Astrocyte (in vitro differentiated cells and primary cell): ENCODE measurements at places on chromosomes 5 and 9. TPM values are rescaled to one million over a fixed set of nuclear protein-coding genes. Genes with fewer than 3 reads are reported as not detected.

Gene COL27A1
- total RNA-seq: 27.6 and 31.2 TPM in 2 replicates

Gene FOXB2
- total RNA-seq: not detected in 2 replicates

Gene WDR31
- total RNA-seq: 1.6 and 2.1 TPM in 2 replicates

Gene GRM6
- not detected in 2 replicates for total RNA-seq

- no peak for DNase-seq
Measured at GRCh38 chr5:180168758-180169157, 40.3 kb downstream of the RASGEF1C start.

GRCh38 chr9:131918481-131918880 is 161.2 kb downstream of the MED27 start:
- no peaks in the 10 kb centered on the region for H3K36me3 ChIP-seq
- H3K4me3 ChIP-seq: no peak overlapping the region
- peaks cover 14% of the 10 kb centered on the region for H3K4me1 ChIP-seq
- H3K27ac ChIP-seq: no peak overlapping the region
- H3K27me3 ChIP-seq: no peaks in the 10 kb centered on the region

GRCh38 chr5:14364576-14365472 is 216.8 kb upstream of the OTULINL start:
- DNase-seq: no peak
- no peak overlapping the region for H3K4me3 ChIP-seq
- peaks cover 4% of the 10 kb centered on the region for H3K4me1 ChIP-seq
- H3K36me3 ChIP-seq: peaks cover 95% of the 10 kb centered on the region
- H3K27ac ChIP-seq: no peak overlapping the region

DNA sequence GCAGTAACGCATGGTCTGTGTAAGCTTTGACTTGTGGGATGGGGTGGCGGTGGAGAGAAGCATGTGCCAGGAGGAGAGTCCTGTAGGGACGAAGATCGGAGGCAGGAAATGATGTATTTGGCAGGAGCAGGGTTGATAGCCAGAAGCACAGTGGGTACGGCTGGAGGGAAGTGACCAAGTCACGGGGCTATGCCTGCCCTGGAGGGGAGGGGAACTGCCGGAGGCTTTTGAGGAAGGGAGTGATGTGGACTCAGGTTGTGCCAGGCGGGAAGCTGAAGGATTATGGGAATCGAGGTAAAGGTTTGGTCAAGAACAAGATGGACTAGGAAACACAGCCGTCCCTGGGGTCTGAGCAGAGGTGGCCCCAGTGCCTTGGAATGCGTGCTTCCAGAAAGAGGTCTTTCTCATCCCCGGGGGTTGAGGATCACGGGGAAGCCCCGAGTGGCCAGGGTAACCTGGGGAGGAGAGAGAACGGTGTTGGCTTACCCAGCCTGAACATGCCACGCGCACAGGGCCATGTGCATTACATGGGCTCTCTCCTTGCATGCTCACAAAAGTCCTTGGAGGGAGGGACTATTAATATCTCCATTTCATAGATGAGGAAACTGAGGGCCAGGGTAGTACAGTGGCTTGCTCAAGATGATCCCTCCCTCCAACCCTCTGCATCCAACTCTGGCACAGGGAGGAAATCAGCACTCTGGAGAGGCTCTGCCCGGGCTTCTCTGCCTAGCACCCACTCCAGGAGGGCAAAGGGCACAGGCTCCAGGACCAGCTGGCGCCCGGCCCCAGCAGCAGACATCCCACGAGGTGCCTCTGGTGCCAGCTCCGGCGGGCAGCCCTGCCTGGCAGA is 253.8 kb downstream of the PBX3 start:
- H3K4me3 ChIP-seq: no peak overlapping the region
- peaks cover 2% of the 10 kb centered on the region for H3K27me3 ChIP-seq
- DNase-seq: no peak
- no peak overlapping the region for H3K27ac ChIP-seq
- H3K36me3 ChIP-seq: no peaks in the 10 kb centered on the region

DNA sequence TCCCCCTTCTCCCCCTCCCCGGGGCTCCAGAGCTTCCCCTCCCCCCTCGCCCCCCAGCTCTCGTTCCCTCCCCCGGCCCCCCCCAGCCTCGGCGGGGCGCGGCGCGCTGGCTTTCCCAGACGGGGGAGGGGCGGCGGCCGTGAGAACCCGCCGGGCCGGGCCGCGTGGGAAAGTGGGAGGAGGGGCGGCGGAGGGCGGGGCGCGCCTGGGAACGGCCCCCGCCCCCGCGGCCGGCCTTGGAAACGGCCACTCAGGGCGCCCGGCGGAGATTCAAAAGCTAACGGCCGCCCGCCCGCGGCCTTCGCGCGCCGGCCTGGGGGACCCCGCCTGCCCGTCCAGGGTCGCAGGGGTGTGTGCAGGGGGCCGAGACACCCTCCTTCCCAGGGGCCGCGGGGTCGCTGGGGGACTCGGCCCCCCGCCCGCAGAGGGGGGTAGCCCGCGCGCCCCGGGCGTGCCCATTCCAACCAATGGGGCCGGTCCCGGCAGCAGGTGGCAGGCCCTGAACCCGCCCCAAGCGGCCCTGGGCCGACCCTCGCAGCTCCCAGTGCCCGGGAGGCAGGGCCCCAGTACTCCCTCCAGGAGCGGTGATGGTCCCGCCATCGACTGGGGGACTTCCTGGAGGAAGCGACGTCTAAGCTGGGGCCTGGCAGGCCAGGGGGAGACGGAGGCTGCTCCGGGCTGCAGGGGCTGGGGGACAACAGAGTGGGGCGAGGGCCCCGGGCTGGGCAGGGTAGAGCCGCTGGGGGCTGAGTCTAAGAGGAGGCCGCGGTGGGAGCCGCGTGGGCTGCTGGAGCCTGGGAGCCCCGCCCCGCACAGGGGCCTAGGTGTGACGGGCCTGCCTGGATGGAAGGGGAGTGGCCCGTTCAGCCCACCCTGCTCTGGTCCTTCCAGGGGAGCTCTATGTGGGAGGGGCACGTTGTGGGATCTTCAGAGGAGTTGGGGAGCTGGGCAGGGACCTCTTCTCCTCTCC is 14.2 kb upstream of the NRARP start:
- H3K27ac ChIP-seq: no peak overlapping the region
- H3K4me3 ChIP-seq: no peak overlapping the region
- no peak for DNase-seq
- peaks cover 7% of the 10 kb centered on the region for H3K4me1 ChIP-seq
- no peaks in the 10 kb centered on the region for H3K36me3 ChIP-seq
- no peaks in the 10 kb centered on the region for H3K27me3 ChIP-seq

- H3K4me3 ChIP-seq: no peak overlapping the region
- DNase-seq: no peak
- H3K4me1 ChIP-seq: peaks cover 6% of the 10 kb centered on the region
- no peak overlapping the region for H3K27ac ChIP-seq
- H3K27me3 ChIP-seq: no peaks in the 10 kb centered on the region
Measured at GRCh38 chr5:126801992-126802294, 25.0 kb downstream of the LMNB1 start.
